ENCODE measurements at places on chromosomes 4 and X.

- DNase-seq, result no peak
Observed at GRCh38 chr4:37803348-37803973, 23.0 kb upstream of the PGM2 start.

DNA sequence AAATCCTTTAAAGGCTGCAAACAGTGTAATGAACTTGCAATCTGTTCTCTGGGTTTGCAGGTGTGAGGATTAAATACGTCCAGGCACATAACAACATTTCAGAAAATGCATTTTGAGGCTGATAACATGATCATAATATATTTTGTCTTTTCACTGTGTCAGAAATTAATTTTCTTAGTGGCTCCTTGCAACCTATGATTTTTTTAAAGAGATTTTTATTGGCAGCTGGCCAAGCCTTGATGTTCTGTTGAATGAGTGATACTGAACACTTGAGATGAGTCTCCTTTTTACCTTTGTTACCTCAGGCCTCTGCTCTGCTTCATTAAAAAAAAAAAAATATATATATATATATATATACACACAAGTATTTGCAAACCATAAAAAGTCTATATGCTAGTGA lies 68.2 kb upstream of the TENM3 start:
- no peak for DNase-seq

DNA sequence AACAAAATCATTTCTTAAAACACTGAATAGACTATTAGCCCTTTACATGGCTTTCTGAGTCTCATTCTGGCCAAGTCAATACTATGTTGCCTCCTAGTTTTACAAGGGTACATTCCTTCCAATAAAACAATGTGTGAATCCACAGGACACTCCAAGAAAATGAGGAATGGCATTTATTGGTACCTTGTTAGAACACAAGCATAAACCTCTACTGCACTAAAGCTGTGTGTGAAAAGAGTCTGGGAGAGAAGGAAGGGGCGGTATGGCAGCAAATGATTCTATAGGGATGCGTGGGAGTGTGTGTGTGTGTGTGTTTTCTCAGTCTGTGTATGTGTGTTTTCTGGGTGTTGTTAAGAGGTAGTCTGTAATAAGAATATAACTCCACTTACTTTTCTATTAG lies 48.9 kb downstream of the CXCL1 start:
- no peak for DNase-seq

DNA sequence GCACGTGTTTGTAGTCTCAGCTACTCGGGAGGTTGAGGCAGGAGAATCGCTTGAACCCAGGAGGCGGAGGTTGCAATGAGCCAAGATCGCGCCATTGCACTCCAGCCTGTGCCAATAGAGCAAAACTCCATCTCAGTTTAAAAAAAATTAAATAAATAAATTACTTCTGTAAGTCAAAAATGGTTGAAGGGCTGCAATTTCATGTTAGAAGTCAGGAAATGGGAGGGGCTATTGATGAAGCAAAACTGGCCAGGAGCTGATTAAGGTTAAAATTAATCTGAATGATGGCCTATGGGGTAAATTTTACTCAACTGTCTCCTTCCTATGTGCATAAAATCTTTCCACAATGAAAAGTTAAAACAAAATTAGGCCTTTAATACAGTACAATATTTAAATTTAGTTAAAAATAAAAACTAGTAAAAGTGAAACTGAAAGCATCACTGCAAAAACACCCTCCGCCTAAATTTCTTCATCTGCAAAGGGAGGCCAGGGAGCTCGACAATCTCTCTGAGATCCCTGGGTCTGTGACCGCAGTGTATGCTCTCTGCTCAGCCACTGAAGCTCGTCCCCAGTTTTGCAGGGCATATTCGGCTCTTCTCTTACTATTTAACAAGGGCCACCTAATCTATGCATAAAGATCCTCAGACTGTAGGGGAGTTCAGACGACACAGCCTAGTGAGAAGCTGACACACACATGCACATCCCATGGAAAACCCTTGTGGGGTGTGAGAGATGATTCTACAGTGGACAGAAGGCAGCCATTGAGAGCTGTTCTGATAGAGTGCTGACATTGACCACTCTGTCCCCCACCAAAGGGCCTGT lies 57.2 kb downstream of the IRF2 start:
- no peak for DNase-seq

DNA sequence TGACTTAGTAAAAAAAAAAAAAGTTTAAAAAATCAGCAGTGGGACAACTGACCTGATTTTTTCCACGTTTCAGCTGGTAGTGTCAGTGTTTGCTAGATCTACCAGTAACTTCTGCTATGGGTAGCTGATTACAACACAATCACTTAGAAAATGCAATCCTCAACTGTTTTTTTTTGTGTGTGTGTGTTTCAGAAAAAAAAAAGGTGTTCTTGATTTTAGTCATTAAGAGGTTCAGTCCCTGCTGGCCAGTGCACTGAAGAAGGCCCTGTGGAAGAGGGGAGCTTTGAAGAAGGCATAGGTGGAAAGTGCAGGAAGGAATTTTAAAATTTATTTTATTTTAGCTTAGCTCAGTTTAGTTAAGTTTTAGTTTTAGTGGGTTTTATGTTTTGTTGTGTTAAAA lies 46.9 kb downstream of the SH2D1A start:
- no peak for DNase-seq

- DNase-seq, result no peak
Observed at GRCh38 chr4:78863991-78864390, 75.2 kb downstream of the PAQR3 start.

- DNase-seq, result no peak
Observed at GRCh38 chr4:67770422-67770821, 16.2 kb upstream of the GNRHR start.

GRCh38 chrX:101564651-101565050 lies 14.3 kb downstream of the ARMCX1 start:
- DNase-seq, result no peak
